ENCODE measurements at places on chromosomes 11 and 22.

DNA sequence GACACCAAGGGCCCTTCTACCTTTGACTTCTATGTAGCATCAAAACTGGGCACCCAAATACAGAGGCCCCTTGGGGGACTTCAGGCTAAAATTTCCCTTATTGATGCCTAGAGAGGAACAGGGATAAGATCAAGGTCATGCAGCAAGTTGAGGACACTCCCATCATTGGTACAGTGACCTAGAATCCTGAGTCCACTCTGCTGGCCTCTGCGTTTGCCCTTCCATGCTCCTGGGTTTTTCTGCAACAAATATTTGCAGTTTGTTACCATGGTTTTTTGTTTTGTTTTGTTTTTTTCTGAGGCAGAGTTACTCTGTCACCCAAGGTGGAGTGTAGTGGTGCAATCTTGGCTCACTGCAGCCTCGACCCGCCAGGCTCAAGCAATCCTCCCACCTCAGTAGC lies 64.2 kb downstream of the THAP12 start:
- no peak for DNase-seq

- peak; percentile 40 for DNase-seq
Measured at GRCh38 chr11:134476435-134477021, 64.5 kb upstream of the B3GAT1 start.

DNA sequence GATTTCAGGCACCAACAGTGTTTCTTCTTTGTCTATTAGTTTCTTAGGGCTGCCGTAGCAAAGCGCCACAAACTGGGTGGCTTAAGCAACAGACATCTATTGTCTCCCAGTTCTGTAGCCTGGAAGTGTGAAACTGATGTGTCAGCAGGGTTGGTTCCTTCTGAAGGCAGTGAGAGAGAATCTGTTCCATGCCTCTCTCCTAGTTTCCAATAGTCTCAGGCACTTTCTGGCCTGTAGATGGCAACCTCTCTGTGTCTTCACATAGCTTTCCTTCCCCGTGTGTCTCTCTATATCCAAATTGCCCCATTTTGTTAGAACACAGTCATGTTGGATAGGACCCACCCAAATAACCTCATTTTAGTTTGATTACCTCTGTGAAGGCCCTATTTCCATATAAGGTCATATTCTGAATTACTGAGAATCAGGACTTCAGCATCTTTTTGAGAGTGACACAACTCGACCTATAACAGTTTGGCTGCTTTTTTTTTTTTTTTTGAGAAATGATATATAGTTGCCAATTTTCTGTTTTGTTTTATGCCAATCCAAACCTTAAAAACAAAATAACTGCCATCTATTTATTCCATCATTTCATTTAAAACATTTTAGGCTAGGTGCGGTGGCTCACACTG lies 108.2 kb downstream of the SLC36A4 start:
- DNase-seq = no peak

GRCh38 chr11:88414385-88414861 lies 76.9 kb upstream of the CTSC start:
- DNase-seq = peak; percentile 42

- DNase-seq = no peak
Measured at GRCh38 chr11:125165843-125166763, 1.6 kb downstream of the PKNOX2 start.

DNA sequence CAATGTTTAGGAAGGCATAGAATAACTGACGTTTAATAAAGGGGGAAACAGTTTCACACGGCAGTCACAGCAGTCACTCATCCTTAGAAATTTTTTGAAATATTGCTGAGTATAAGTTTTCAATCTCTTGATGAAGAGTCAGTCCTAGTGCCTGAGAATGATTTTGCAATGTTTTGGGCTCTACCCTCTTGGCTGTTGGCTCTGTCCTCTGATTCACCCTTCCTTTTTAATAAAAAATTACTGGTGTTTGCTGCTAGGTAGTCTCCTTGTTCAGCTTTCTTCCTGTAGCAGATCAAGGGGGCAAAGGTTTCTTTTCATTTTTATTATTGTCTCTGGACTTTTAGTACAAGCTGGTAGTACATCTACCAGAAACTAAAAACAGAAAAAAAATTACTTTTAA lies 194.3 kb upstream of the ANO3 start:
- DNase-seq = no peak

- peak; percentile 17 for DNase-seq
Measured at GRCh38 chr11:67260406-67260805, 5.9 kb upstream of the GRK2 start.

DNA sequence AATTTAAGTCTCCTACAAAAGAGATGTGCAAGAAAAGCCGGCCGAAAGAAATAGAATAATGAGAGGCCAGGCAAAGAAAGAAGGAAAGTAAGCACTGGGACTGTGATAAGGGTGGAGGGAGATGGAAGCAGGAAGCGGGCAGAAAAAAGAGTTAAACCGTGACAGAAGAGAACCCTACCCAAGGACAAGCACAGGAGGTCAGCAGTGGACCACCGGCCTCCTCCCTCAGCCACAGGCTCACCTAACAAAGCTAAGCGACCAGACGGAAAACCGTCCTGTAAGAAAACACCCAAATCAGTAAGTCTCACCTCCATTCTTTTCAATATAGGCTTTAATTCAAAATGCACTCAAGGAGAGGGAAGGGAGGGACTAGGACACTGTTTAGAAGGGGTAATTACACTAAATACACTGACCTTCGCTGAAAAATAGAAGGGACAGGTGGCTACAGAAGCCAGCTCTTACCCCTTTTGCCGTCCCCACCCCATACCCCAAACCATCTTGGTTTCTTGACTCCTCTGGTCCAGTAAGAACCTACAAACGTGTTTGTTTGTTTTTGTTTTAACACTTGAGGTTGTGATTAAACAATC lies 1.9 kb downstream of the FAM181B start:
- DNase-seq = no peak
